ENCODE measurements at places on chromosomes 6 and 20. TPM values are rescaled to one million over a fixed set of nuclear protein-coding genes. Genes with fewer than 3 reads are reported as not detected.
A peak's percentile ranks its signal among the peaks of the same experiment; 100 is the strongest.

DNA sequence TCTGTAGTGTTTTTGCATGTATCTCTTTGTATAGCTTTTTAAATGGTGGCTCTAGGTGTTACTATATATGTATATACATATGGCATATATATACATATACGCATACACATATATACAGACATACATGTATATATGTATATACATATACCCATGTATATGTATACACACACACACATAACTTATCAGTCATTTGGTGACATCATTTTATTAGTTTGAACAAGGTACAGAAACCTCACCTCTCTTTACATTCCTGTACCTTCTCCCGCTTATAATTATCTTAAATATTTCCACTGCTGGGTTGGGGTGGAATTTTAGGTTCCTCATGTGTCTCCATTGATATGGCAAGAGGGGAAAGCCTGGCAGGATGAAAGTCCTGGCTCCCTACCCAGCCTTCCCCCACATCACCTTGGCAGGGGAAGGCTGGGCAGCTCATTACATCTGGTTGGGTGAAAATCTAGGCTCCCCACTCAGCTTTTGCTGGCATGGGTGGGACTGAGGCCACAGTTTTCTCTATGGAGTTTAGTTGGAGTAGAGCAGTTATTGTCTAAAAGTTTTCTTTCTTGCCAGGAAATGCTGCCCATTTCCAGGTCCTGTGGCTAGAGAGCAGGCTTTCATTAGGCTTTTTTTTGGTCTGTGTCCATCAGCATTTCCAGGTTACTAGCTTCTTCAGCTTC lies 7.6 kb downstream of the GLO1 start:
- DNase-seq, result no peak

DNA sequence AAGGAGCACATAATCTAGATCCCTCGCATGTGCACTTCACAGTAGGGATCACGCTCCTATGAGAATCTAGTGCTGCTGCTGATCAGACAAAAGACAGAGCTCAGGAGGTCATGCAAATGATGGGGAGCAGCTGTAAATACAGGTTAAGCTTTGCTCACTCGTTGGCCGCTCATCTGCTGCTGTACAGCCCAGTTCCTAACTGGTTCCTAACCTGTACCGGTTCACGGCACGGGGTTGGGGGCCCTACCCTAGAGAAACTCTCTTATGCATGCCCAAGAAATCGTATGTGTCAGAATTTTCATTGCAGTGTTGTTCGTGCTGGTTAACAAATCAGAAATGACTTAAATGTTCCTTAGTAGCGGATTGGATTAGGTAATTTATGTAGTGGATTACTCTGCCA lies 116.1 kb downstream of the CDH26 start:
- DNase-seq, result no peak

DNA sequence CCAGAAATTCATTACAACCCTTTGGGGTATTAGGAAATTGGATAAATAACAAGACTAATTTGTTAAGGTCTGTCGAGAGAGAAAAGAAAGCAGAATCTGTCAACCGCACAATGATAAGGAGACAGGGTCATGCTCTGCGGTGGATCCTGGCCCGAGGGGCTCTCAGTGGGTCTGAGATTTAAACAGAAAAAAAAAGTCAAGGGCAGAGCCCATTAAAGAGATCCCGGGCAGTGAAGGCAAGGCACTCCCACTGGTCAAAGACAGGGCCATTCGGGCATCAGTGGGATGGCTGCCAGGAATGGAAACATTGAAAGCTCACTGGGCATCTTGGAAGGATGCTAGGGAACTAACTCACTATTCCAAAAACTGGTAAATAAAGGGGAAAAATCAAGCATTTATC lies 77.9 kb downstream of the GNAS-AS1 start:
- no peak for DNase-seq

GRCh38 chr20:62496568-62497218 lies 20.9 kb upstream of the GATA5 start:
- peak; percentile 45 for DNase-seq

Gene PPP1R14C
- not detected for total RNA-seq

Gene SFTA2
- not detected for total RNA-seq

Gene RNF114
- total RNA-seq, result 25.9 TPM

Gene TRMT11
- total RNA-seq, result 8.9 TPM
